Stimulated activated CD8-positive, alpha-beta memory T cell treated with anti-CD3 and anti-CD28 coated beads, Interleukin-4, amount 100 ng/mL, for 24 hours (primary cell): ENCODE measurements at places on chromosomes 4 and X.

- no peak for DNase-seq
Observed at GRCh38 chr4:13762130-13762529, 134.6 kb upstream of the BOD1L1 start.

DNA sequence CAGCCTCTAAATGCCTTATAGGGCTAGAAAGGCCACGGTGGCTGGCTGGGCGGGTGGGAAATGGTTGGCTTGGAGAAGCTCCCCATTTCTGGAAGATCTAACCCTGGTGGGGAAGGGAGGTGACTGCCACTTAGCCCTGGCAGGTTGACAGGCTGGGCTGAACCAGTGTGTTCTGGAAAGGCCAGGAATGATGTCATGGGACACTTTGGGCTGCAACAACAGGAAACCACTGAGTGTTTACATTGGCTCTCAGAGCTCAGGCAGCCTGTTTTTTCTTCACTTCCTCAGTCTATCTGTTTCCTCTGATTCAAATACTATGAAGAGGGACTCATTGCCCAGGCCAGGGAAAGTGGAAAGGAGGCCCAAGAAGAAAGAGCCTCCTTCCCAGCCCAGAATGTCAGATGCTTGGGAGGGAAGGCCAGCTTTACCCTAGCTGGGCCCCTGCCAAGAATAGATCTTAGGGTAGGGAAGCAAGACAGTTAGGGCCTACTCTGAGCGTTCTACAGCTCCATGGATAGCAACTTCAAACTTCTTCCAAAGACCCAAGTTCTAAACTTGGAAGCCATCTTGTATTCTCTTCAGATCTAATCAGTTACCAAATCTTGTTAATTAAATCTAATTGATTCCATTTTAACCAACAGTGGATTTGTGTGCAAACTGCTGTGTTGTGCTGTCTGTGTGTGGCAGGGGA is 65.8 kb upstream of the MSN start:
- DNase-seq: no peak

- DNase-seq: no peak
Observed at GRCh38 chr4:186227744-186228513, 622 bp downstream of the KLKB1 start.

DNA sequence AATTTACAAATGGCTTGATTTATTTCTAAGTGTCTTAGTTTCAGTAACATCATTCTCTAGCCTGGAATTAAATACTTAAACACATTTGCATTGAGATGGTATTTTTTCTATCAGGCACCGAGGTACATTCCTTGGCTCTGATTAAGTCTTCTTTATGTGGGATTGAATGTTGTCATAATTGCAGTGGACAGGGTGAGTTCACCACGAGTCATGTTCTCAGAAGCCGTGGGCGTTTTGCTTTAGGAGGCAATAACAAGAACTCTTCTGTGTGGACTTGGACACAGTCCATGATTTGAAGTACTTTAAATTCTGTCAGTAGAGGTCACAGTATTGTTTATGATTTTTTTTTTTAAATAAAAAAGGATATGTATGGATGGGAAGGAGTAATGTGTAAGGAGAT is 57.1 kb upstream of the EFHC2 start:
- no peak for DNase-seq

- DNase-seq: no peak
Observed at GRCh38 chr4:24527371-24527770, 57.0 kb downstream of the DHX15 start.

DNA sequence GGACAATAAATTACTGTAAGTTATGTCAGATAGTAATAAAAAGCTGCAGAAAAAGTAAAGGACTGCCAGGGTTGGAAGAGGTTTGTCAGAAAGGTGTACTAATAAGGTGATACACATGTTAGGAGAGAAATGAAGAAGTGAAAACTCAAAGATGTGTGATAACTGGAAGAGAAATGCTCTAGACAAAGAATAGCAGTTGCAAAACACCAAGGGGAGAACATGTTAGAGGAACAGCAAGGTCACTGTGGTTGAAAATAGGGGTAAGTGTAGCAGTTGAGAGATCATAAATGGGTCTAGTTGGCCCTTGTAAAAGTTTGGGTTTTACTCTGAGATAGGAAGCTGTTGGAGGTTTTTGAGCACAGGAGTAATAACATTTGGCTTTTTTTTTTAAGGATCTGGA is 46.9 kb downstream of the HSPA4L start:
- no peak for DNase-seq

GRCh38 chr4:7233006-7233580 is 40.8 kb downstream of the SORCS2 start:
- no peak for DNase-seq

- DNase-seq: no peak
Observed at GRCh38 chr4:93103042-93103441, 725.5 kb upstream of the ATOH1 start.

GRCh38 chrX:105872941-105873340 is 50.6 kb downstream of the NRK start:
- no peak for DNase-seq

- no peak for DNase-seq
Observed at GRCh38 chr4:88489100-88489761, 32.3 kb downstream of the HERC5 start.

DNA sequence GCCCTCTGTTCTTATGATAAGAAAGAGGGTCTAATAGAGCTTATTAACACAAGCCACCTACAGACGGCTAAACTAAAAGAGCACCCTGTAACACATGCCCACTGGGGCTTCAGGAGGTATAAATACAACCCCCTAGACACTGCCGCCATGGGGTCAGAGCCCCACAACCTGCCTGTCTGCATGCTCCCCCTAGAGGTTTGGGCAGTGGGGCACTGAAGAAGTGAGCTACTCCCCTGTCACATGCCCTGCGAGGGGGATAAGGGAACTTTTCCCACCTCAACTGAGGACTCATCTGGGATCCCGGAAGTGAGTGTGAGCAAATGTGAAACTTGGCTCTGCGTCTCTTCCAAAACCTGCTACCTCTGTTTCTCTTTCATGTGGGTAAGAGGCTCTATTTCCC is 334.5 kb downstream of the ADAM29 start:
- DNase-seq: no peak

DNA sequence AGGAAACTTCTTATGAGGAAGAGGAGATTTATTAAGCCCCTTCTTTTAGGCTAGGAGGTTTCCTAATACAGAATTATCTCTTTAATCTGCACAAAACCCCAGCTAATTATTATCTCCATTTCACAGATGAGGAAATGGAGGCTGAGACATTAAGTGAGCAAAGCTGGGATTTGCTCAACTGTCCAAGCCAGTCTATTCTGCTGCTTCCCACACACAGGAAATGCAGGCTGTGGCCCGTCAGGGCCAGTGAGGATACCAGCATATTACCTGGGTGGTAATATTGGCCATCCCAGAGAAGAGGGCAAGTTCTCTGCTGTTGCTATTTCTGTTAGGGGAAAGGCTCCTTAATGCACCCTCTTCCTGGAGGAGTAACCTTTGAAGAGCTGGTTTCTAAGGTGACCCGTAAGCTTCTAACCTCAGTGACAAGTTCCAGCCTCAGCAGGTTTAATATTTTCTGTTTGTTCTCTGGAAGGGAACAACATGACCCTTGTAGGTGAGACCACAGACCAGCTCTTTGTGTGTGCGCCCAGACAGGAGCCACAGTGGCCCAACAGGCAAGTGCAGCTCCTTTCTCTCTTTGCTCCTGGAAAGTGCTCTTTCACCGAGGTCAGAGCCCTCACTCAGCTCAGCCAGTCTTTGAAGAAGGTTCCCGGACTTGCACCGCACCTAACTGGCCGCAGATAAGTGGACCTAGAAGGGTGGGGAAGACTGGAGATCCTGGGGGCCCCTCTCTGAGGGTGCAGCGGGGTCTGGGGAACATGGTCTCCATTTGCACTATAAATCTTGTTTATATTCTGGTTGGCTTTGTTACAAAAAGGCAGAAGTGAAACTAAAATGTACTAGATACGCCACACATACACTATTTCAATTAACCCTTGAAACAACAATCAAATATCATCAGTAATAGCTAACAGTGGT is 35.5 kb downstream of the TBC1D9 start:
- DNase-seq: no peak

GRCh38 chr4:28358606-28359005 is 1498.0 kb downstream of the STIM2 start:
- DNase-seq: no peak

GRCh38 chr4:13546142-13546940 is 2.0 kb upstream of the NKX3-2 start:
- DNase-seq: no peak

GRCh38 chr4:185358959-185359358 is 36.8 kb downstream of the LRP2BP start:
- no peak for DNase-seq

- no peak for DNase-seq
Observed at GRCh38 chr4:113718252-113718651, 43.3 kb downstream of the CAMK2D start.

DNA sequence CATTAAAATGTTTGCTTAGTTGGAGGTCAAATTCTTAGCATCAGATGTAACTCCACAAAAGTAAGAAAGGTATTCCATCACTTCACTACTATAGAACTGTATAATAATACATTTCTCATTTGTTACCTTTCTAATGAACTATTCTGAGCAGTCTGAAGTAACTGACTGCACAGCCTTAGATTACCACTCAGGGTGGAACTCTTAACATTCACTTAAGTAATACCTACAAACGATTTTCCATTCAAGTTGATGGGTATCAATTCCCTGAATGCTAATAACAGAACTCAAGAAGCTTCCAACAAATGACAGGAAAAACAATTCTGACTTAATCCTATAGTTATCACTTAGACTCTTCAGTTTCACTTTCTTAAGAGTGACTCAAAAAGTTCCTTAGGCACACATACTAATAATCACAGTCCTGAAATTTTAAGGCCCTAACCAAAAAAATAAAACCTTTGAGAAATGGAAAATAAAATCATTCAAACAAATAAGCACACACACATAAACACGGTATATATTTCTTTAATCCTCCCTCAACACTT is 20.9 kb downstream of the HNRNPD start:
- DNase-seq: no peak

- no peak for DNase-seq
Observed at GRCh38 chr4:36740796-36741310, 459.4 kb downstream of the DTHD1 start.
